ENCODE measurements at places on chromosomes 6 and 20.

- no peak for DNase-seq
Observed at GRCh38 chr6:157328108-157328692, 4.9 kb upstream of the TMEM242 start.

DNA sequence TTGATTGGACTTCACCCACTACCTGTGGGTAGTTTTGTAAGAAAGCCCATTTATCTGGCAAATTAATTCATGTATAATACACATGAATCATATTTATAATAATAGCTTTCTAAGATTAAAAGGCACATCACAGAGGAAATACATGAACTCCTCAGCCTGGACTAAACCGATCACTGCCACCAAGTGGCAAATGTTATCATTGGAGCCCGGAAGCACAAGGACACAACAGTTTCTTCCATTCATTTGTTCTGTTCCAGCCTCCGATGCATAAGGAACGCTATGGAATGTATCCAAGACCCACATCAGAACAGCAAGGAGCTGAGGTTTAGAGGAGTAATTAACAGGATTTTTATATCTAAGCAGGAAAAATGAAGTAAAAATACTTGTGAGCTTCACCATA, 13.9 kb upstream of the IPCEF1 start:
- peak; percentile 63 for DNase-seq

DNA sequence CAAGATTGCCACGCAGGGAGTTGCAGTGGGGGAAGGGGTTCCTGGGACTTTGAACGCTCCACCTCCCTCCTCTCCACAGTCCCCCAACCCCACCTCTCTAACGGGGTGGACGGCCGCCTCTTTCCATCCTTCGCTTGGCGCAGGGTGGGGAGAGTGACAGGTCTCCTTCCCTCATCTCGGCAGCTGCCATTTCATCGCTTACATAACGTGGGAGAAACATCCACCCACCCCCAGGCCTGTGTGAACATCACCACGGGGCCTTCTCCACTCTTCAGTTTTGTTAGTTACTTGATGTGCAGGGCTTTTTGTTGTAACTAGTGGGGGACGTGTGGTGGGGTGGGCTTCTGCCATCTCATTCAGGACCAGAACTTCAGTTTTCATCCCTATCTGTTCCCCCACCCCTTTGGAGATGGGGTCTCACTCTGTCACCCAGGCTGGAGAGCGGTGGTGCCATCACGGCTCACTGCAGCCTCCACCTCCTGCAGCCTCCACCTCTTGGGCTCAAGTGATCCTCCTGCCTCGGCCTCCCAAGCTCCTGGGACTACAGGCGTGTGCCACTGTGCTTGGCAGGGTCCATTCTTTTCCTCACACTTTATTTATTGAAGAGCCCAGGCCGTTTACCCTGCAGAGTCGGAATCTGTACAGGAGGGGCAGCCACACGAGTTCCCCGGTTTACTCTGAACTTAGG, 17.7 kb downstream of the RTEL1 start:
- DNase-seq = no peak

- DNase-seq = no peak
Observed at GRCh38 chr6:140957386-140957785, 1175.3 kb upstream of the GJE1 start.

GRCh38 chr20:58898629-58899408, 46.3 kb downstream of the GNAS start:
- no peak for DNase-seq

- no peak for DNase-seq
Observed at GRCh38 chr6:119653329-119653728, 303.8 kb upstream of the MAN1A1 start.

GRCh38 chr6:169934699-169935347, 183.4 kb downstream of the ERMARD start:
- DNase-seq = no peak

- DNase-seq = no peak
Observed at GRCh38 chr20:36501367-36502006, 39.8 kb upstream of the MYL9 start.

DNA sequence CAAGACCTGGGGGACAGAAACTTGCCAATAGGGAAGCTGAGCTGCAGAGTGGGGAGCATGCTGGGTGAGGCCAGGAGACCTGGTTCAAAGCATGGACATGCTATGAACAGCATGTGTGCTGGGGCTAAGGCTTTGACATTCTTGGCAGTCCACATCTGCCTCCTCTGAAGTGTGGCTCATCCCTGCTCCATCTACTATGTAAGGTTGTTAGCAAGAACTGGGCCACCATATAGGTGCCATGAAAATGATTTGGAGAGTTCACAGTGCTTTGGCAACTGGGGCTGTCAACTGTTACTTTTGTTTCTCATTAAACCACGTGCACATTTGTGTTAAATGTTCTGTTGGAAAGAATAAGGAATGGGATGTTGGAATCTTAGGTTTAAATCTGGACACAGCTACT, 311.1 kb downstream of the CDC5L start:
- DNase-seq = no peak

DNA sequence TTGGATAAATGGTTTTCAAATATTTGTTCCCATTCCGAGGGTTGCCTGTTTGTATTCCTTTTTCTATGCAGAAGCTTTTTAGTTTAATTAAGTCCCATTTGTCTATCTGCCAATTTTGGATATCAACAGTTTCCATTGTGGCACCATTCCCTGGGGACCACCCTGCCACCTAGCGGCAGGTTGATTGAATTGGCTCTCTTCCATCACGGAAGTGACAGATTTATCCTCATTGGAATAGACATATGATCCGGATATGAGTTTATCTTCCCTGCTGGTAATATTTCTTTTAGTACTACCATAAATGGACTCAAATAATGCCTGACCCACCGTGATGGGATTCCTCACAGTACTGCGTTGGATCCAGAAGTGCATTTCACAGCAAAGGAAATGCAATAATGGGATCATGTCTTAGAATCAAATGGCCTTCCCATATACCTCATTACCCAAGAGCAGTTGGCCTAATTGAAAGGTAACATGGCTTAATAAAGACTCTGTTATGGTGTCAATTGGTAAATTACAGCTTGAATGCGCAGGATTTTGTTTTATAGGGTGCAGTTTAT, 327.0 kb downstream of the BMP2 start:
- peak; percentile 32 for DNase-seq

- DNase-seq = peak; percentile 35
Observed at GRCh38 chr20:51767867-51768758, at the start of gene ATP9A. Gene ATP9A (minus strand): TSS chr20:51768390. CDS start chr20:51768369, 21 bp downstream.

- no peak for DNase-seq
Observed at GRCh38 chr6:135135835-135136234, 45.3 kb upstream of the MYB start.

- DNase-seq = no peak
Observed at GRCh38 chr6:157403686-157404051, 22.7 kb downstream of the ZDHHC14 start.

DNA sequence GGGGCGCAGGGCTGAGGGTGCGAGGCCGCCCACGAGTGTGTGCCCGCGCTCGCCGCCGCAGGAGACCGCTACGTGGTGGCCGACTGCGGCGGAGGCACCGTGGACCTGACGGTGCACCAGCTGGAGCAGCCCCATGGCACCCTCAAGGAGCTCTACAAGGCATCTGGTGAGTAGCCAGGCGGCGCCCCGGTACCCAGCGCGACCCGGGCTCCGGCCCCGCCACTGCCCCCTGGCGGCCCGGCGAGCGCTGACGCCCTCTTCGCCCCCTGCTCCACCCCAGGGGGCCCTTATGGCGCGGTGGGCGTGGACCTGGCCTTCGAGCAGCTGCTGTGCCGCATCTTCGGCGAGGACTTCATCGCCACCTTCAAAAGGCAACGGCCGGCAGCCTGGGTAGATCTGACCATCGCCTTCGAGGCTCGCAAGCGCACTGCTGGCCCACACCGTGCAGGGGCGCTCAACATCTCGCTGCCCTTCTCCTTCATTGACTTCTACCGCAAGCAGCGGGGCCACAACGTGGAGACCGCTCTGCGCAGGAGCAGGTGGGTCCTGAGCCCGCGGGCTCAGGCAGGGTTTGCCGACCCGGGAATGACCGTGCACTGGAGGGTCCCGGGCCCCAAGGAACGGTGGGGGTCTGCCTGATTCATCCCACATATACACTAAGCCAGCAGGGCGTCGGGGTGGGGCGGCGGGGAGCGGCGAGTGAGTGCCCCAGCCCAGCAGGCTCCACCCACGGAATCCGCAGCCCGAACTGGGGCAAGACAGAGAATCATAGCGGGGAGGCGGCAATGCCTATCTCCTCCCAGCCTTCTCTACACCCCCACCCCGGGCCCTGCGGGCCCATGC, 17.4 kb downstream of the HSPA12B start:
- DNase-seq = no peak

- DNase-seq = no peak
Observed at GRCh38 chr6:13846841-13847240, 32.5 kb upstream of the MCUR1 start.

- DNase-seq = peak; percentile 43
Observed at GRCh38 chr20:4136078-4136966, 121.0 kb upstream of the RNF24 start.

DNA sequence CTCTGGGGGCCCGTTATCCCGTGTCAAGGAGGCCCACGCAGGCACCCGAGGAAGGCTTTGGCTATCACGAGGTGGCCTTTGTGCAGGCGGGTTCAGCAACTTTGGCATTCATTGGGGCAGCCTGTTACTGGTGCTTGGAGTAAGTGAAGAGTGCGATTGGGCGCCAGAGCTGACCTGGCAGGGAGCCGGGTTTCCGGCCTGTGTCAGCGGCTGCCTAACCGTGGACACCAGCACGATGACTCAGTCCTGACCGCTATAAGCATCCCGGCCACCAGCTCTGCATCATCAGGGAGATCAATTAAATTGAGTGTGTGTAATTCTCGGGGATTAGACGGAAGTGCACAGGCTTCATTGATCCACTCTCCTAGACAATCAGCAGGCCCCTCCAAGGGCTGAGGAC, 45.9 kb downstream of the CDH4 start:
- no peak for DNase-seq

DNA sequence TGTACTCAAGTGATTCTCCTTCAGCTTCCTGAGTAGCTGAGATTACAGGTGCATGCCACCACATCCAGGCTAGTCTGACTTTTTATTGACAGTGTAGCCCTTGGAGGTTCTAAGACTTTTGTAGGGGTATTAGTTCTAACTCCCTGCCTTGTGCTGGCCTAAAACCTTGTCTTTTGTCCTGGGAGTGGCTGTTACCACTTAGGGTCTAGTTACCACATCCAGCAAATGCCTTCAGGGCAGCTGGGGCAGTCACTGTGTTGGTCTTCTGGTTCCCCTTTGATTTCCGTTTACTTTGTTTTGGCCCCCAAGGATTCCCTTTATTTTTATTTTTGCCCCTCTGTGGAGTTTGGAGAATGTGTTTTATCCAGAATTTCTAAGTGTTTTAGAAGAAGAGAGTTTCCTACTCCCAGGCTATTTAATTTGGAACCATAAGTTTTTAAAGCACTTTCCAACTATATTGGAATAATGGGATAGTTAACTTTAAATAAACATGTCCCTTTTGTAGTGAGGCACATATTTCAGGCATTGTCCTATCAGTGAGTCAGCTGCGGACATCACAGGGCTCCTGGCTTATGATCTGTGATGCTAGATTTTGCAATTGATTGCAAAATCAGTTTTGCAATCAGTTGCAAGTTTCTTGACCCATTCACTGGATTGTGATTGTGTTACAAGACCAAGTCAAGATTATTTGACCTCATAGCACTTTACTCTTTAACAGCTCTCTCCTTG, 25.0 kb downstream of the IL22RA2 start:
- DNase-seq = no peak

- peak; percentile 15 for DNase-seq
Observed at GRCh38 chr6:131231103-131231502, 95.8 kb downstream of the AKAP7 start.

DNA sequence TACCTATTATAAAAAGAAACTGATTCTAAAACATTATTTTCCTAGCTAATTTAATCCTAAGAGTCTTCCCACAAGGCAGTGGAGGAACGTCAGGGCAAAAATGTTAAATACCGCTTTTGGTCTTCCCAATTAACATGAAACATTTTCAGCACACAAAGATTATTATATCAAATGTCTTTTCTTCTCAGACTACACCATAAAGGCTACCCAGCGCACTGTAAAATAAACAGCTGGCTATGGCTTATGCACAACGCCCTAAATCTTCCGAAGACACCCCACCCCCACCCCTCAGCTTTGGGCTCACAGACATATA, 1.0 kb downstream of the NUDT3 start:
- DNase-seq = no peak

GRCh38 chr6:36730424-36731380, 33.1 kb downstream of the RAB44 start:
- DNase-seq = no peak

- DNase-seq = no peak
Observed at GRCh38 chr6:41258196-41258493, 28.3 kb downstream of the TREM1 start.

DNA sequence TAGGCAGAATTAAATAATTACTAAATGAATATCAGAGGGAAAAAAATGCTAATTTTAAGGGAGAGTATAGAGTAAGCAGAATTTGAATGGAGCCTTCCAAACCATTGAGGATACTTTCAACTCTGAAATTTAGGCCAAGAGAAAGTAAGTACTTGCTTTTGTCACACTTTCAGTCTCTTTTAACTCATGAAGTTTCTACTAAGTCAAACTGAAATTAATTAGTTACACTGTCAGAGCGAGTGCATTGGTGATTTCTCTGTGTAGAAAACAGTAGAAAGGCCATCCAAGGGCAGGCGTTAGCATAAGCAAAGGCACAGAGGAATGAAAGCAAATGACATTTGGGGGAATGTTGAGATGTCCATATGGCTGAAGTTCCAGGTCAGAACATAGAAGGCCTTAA, 92.9 kb downstream of the PLEKHG1 start:
- no peak for DNase-seq

DNA sequence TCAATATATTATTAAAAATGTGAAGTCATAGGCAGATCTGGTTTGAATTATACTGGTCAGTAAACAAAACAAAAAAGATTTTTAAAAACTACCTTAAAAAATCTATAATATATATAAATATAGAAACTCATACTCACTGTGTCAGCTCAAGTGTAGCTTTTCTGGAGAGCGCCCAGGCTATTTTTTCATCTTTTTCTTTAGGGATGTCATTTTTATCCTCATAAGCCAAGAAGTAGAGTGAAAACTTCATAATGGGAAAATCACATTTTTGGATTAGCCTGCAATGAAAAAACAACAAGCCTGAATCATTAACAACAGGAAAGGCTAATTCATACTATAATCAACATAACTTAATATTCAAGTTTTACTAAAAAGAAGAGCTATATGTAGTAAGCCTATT, 18.7 kb downstream of the GLO1 start:
- no peak for DNase-seq

- no peak for DNase-seq
Observed at GRCh38 chr6:147695819-147696218, 187.3 kb downstream of the SAMD5 start.

GRCh38 chr6:108074057-108074358, 533 bp downstream of the OSTM1 start:
- DNase-seq = no peak

- DNase-seq = no peak
Observed at GRCh38 chr6:81820422-81820821, 67.9 kb upstream of the TENT5A start.
